ENCODE measurements at places on chromosomes 11 and 22.

DNA sequence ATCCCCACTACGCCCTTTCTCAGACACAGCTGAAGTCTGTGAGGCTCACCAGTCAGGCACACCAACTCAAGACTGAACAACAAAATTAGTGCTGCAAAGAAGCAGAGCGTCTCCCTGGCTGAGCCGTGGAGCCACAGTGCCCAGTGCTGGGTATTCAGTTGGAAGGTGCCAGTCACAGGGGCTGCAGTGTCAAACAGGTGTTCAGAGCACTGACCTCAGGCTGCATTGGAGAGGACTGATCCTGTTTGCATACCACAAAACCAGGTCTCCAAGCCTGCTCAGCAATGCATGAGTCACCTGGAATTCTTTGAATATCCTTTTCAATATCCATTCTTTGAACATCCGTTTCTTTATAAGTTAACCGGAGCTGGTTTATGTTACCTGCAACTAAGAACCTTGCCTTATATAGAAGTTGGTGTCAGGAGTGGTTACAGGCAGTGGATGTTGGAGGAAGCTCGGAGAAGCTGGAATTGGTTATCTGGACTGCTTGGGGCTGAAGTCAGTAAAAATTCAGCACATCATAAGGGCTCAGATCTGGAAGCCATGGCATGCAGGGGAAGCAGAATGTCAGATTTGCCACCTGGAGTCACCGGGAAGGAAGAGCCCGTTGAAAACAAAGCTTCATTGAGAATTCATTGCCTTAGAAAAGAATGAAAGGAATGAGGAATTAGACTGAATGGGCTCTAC, 30.3 kb downstream of the PDGFB start:
- no peak for DNase-seq

- DNase-seq: no peak
These were observed 16.9 kb upstream of the KIRREL3 start for GRCh38 chr11:127017482-127017881.

GRCh38 chr22:37482244-37482643, 3.9 kb downstream of the MFNG start:
- no peak for DNase-seq

DNA sequence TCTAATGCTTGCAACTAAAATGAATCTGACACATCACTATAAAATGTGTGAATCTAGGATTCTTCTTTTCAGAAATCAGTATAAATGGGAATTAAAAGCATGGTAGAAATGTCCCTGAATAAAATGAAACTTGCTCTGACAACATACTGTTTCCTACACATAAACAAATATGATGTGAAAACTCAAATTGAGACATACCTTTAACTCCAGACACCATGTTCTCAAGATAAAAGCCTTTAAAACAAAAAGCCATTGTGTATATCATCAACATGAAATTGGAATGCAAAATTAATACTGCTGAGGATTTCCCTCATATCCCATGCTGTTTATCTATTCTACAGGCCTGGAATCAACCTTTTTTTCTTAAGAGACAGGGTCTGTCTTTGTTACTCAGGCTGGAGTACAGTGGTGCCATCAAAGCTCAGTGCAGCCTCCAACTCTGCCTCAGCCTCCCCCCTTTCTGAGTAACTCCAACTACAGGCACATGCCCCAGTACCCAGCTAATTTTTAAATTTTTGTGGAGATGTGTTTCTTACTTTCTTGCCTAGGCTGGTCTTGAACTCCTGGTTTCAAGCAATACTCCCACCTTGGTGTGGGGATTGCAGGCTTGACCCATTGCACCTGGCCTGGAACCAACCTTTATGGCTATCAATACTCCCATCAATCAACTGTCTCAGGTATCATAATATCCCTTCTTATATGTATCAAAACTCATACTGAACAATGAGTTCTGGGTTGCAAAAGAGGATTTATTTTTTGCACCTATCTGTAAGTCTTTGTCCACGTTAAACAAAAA, 6.7 kb downstream of the TAF1D start:
- DNase-seq: no peak

- no peak for DNase-seq
These were observed 12.6 kb upstream of the RASL10A start for GRCh38 chr22:29328055-29328454.

- peak; percentile 67 for DNase-seq
These were observed 11.9 kb downstream of the DUSP8 start for GRCh38 chr11:1560002-1560648.

GRCh38 chr22:18950141-18950540, 14.0 kb upstream of the PRODH start:
- peak; percentile 37 for DNase-seq

- DNase-seq: no peak
These were observed 23.3 kb downstream of the MS4A2 start for GRCh38 chr11:60111793-60112192.

GRCh38 chr11:57095417-57095816, 86.3 kb upstream of the LRRC55 start:
- DNase-seq: no peak

- no peak for DNase-seq
These were observed 5.9 kb upstream of the GRAMD4 start for GRCh38 chr22:46614025-46614931.

- no peak for DNase-seq
These were observed 85.4 kb downstream of the TTC28 start for GRCh38 chr22:28594076-28594796.

DNA sequence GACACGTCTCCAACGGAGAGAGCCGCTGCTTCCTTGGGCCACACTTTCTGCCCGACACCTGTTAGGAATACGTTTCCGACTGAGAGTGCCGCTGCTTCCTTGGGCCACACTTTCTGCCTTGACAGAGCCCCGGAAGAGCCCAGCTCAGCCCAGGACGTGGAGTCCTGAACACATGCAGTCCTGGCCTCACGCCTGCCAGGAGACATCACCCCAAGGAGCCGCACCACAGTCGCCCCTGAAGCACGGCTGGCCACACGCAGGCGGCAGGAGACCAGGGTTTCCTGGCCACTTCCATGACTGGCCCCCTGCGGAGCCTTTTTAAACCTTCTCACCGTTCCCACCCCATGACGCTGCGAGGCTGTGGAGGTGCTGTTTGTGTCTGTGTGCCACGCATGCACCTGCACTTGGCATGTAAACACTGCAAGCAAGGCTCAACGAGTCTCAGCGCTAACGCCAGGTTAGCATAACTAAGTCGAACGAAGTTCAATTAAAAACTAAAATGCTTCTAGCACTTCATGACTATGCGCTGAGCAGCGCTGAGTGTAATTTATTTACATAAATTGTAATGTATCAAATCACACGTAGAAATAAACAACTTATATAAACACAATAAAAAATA, 8.8 kb downstream of the TOLLIP start:
- no peak for DNase-seq

- no peak for DNase-seq
These were observed 69.8 kb downstream of the RNF169 start for GRCh38 chr11:74818283-74818946.

DNA sequence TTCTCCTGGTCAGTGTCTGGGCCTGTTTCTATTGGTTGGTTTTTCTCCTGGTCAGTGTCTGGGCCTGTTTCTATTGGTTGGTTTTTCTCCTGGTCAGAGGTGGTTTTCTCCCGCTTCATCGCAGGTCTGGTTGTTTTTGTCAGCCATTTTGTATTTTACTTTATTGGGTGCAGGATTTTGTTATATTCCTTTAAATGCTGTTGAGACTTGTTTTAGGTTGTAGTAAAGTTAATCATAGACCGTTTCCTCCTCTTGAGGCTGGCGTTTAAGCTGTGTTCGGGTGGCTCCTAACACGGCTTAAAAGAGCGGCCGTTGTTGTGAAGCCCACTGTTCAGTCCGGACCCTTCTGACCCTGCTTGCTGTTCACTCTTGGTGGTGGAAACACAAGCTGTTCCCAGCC, 26.2 kb downstream of the ZBED4 start:
- no peak for DNase-seq

DNA sequence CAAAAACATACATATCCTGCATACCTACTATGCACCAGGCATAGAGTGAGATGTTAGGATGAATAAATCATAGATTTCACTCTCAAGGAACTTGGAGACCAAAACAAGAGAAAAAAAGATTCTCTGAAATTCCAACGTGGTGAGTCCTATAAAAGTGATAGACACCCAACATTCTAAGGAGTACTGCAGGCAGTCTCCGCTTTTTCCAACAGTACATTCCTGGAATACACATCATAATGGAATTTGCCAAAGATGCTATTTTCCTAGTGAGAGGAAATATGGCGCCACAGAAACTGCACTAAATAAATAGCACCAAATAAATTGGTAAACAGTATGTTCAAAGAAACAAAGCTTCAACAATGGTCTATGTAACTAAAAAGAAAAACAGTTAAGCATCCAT, 6.0 kb downstream of the TMEM123 start:
- no peak for DNase-seq

GRCh38 chr22:50267591-50268390, 2.4 kb downstream of the MAPK11 start:
- no peak for DNase-seq

DNA sequence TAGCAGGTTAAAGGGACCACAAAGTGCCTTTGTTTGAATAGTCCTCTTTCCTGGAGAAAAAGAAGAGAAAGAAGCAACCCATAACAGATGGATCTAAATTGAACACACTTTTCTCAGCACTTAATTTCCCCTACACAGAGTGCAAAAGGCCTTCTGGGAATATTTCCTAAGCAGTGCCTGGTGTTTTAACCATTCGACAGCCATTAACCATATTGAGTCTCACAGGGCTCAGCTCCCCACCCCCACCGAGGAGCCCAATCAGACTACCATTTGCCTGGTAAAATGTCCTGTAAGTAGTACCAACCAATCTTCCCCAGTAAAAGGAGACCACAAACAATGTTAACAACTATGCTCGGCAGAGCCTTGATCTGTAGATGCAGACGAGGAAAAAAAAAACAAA, 40.7 kb upstream of the SLC6A5 start:
- DNase-seq: no peak

- no peak for DNase-seq
These were observed 65.1 kb upstream of the LRRC55 start for GRCh38 chr11:57116654-57117053.

DNA sequence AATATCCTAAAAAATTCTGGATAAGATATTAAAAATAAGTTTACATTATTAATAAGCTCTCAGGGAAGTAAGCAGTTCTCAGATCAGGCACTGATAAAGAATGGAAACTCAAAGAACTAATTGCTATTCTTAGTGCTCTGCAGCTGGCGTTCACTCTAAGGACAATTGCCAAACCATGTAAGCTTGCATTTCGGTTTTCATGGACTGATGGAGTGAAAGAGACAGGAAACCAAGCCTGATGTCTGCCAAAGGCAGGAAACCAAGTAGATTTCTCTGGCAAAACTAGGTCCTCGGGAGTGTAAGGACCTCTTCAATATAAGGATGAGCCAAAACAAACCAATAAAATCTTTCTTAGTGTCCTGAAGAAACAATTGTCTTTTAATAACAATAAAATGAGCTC, 355.2 kb downstream of the RAB38 start:
- DNase-seq: no peak

DNA sequence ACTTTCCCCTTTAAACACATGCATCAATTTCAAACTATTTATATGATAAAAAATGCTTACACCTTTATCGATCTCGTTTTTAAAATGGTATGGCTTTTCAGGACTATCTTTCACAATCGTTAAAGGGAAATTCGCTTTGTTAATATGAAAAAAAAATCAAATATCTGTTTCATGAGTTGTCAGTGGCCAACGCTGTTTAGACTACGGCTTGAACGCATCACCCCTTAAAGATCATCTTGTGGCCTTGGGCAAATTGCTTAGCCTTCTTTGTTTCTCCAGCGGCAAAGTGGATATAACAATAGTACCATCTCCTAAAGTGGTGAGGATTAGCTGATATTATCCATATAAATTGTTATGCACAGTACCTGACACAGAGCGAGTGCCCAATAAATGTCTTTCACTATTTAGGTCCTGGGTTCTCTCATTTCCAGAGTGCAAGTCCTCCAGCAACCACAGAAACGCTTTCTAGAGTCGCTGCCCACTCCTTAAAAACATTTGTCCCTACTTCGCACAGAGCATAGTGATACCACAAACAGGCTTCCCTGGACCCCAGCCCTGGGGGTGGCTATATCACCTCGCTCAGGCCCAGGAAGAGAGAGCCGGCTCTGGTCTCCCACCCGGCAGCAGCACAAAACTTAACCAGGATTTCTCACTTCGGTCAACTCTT, 904 bp downstream of the SLC35F2 start:
- DNase-seq: no peak

DNA sequence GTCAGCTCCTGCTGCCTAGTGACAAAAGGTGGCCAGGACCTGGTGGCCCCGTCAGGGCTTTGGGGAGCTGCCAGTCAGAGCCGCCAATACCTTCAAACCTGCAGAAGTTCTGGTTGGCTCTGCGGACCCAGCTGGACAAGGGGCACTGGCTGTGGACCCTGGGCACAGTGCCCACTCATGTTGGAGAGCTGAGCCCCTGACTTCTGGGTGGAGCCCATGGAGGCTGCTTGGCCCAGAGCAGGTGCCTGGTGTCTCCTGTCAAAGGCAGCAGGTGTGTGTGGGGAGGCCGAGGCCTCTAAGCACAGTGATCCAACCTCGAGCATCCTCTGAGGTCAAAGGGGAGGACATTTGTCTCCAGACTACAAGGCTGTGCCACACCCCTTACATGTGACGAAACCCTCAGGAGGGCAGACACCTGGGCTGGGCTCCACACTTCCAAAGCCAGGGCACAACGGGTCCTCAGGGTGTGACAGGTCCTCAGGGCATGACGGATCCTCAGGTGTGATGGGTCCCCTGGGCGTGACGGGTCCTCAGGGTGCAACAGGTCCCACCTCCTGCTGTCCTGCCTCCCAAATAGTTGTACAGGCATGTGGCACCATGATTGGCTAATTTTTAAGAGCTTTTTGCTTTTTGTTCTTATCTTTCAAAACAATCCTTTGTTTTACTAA, 37.0 kb downstream of the MUC2 start:
- peak; percentile 13 for DNase-seq

GRCh38 chr22:34620832-34621231, 445.1 kb upstream of the ISX start:
- no peak for DNase-seq

DNA sequence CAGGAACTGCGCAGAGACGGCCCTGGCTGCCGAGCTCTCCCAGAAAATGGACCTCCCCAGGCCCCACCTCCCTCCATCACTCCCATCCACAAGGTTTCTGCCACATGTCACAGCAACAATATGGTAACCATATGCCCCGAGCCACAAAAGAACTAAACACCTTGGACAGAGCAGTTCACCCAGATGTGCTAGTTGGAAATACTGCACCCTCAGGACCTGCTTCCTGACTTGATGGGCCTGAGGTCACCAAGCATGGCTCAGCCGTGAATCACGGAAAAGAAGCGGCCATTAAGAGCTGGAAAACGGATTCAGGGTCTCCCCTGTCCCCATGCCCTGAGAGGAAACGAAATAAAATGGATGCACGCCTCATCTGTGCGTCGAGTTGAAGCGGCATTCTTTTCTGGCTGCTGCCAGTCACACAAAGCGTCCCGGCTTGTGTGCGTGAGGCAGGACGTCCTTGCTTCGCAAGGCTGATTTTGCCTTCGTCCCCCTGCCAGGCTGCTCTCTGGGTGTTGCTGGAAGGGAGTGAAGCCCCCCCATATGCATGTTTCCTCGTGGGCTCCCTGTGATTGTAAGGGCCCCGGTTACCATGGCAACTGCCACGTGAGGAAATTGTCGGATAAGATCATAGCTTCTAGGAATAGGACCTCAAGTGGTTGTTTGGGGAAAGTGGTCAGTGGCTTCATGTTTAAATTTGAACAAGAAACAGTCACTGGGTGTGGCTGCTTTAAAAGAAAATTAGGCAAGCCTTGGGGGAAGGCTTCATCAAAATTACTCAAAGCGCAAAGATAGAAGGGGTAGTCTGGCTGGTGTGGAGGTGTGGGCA, 51.7 kb downstream of the FLI1 start:
- DNase-seq: no peak

GRCh38 chr11:32307471-32307870, 127.9 kb downstream of the WT1 start:
- no peak for DNase-seq

GRCh38 chr11:35969089-35970042, 25.5 kb downstream of the LDLRAD3 start:
- no peak for DNase-seq
